ENCODE measurements at places on chromosomes 7 and 10.

GRCh38 chr7:382043-382400, 92.1 kb downstream of the FOXL3 start:
- no peak for DNase-seq

DNA sequence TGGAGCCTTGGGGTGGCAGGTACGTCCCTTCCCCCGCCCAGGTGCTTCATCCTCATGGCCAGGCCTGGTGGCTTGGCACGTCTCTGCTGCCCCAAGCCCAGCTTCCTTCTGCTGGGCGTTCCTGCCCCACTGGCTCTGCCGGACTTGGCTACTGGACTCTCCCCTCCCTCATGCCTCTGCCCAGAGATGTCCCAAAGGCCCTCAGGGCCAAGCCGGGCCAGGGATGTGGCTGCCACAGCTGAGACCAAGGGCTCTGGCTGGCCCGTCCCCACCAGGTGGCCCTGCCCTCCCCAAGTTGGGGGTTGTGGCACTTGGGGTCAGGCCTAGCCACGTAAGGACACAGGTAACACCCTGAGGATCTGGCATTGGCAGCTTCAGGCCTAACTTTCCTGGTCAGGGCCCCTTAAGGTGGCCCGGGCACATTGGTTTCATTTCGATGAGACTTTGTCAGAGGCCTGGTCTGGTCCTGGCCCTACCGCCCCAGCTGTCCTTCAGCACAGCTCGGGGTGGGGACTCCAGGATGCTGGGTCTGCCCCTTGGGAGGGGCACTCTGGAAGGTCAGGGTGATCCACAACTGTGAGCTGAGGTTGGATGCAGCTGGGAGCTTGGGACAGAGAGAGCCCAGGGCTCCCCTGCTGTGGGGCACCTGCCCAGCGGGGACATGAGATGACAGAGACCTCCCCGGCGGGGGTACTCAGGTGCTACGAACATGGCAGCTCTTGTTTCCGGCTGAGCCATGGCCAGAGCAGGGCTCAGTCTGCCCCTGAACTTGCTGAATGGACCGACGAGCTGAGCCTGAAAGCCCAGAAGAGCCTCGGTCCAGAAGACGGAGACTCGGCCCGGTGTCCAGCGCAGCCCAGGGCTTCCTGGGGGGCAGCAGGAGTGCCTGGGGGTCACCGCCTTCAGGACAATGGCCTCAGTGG, 2.9 kb downstream of the BHLHA15 start:
- no peak for DNase-seq

GRCh38 chr10:127983344-127984100, 76.6 kb downstream of the PTPRE start:
- no peak for DNase-seq

DNA sequence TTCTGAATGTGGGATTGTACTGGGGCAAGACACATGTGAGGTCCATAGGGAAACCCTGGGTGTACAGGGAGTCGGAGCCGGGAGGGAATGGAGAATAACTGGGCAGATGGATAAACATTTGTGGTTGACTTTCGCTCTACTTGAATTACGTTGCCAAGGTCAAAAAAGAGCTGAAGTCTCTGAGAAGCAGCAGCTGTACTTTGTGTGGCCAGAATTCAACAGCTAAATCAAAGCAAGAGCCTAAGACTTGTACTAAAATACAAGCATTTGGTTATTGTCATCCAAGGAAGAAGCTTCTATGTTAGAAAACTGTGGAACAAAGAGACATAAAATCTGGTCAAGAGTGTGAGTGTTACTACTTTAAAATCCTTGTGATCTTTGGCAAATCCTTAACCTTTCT, 457.2 kb downstream of the ARL4A start:
- no peak for DNase-seq

- DNase-seq, result no peak
Measured at GRCh38 chr7:139968931-139969330, 93.8 kb downstream of the PARP12 start.

- DNase-seq, result no peak
Measured at GRCh38 chr7:79897166-79897565, 237.5 kb upstream of the GNAI1 start.

DNA sequence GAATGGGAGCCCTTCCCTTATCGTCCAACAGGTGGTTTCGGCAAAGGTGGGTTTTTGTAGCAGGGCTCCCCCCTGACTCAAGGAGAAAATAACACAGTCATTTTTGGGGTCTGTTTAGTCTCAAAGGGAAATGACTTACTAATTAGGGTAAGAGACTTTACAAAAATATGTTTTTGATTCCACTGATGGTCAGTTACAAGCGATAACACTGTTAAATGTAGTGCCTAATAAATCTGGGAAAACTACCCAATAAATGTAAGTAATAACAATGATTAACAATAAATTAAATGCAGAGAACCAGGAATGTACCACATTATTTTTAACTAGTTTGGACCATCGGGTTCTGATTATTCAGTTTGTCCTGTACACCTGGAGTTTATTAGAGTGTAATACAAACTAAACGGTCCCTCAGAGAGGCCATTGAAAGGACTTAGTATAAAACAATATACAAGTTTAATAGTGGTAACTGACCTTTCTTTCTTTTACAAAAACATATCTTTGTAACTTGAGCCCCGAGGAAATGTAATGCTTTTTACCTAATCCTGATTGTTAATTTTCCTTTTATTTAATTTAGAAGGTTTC, 216.2 kb upstream of the HABP2 start:
- DNase-seq, result no peak

GRCh38 chr10:88545359-88545758, 37.8 kb downstream of the RNLS start:
- no peak for DNase-seq

- no peak for DNase-seq
Measured at GRCh38 chr10:68471063-68471585, 649 bp downstream of the DNA2 start.

DNA sequence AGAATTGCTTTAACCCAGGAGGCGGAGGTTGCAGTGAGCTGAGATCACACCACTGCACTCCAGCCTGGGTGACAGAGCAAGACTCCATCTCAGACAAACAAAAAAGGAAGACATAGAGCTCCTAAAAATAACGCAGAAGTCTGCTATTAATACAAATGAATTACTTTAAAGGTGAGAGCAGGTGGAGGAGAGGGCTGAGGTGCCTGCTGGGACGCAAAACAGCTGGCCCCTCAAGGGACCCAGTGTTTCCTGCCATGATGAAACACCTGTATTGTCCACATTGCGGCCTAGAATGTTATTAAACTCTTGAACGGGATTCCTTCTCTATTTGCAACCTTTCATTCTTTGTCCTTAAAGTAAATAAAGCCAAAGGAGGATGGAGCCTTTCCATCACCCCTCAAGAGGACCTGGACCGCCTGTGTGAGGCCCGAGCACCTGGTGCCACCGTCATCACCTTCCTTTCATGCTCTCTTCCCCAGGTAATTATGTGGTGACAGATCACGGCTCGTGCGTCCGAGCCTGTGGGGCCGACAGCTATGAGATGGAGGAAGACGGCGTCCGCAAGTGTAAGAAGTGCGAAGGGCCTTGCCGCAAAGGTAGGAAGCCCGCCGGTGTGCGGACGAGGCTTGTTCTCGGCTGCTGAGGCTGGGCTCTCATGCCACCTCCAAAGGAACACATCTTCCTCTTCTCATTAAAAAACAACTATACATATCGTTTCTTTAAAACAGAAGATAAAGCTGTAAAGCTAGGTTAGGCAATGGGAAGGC, 136.7 kb downstream of the EGFR start:
- DNase-seq, result no peak

DNA sequence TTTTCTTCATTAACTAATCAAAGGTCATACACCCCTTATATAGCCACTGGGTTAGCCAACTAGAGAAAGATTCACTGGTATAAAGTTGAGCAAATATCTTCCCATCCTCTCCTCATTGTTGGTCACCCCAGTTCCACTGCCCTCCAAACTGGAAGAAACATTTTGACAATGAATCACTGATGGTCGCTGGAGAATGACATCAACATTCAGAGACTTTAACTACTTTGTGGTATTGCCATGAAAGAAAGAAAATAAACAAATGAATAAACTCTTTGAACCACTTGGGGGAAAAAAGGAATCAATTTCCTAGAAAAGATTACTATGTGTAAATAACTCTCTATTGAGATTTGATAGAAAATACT, 23.4 kb downstream of the HYCC1 start:
- DNase-seq, result no peak

GRCh38 chr7:12524794-12525386, 45.6 kb upstream of the SCIN start:
- peak; percentile 27 for DNase-seq

GRCh38 chr10:132516771-132517725, 20.5 kb upstream of the INPP5A start:
- no peak for DNase-seq

DNA sequence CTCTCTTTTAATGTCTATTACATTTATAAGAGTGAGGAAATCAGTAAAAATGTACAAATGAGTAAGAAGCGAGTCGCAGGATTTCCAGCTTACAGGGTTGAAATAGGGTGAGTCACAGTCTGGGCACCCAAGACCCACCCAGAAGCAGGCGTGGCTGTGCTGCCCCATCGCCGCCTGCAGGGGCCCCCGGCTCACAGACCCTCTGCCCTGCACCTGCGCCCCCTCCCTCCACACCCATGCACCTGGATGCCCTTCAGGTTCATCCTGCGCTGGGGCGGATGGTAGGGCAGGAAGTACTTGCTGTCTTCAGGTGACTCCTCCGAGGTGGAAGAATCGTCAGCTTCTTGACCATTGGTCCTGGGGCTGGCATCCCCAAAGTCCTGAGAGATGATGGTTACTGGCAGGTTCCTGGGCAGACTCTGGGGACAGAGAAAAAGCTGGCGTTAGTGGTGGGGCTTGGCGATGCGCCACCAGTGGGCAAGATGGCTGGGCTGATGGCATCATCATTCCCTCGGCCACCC, 90.2 kb upstream of the GNA12 start:
- DNase-seq, result no peak

- DNase-seq, result no peak
Measured at GRCh38 chr10:49082766-49083165, 32.6 kb downstream of the VSTM4 start.

GRCh38 chr10:113515161-113515560, 37.7 kb upstream of the HABP2 start:
- no peak for DNase-seq

GRCh38 chr7:151517601-151518104, 2.0 kb downstream of the RHEB start:
- DNase-seq, result no peak

Data from CD4-positive, alpha-beta memory T cell (primary cell).